Adrenal gland (tissue), 19 donors: ENCODE measurements at places on chromosomes 1 and 21. TPM values are rescaled to one million over a fixed set of nuclear protein-coding genes. Genes with fewer than 3 reads are reported as not detected.

GGPS1 gene
- 23.2 TPM for total RNA-seq

OR2L2 gene
- 1.0 TPM for total RNA-seq

IFNAR1 gene
- 48.9 TPM for total RNA-seq

TNNT2 gene
- not detected for total RNA-seq

RNF186 gene
- not detected for total RNA-seq

LENEP gene
- total RNA-seq = not detected

RHD gene
- total RNA-seq = not detected

BECN2 gene
- total RNA-seq = not detected

TCP10L gene
- not detected for total RNA-seq

CYP2J2 gene
- not detected for total RNA-seq

NVL gene
- 13.6 TPM for total RNA-seq

KRTAP10-10 gene
- total RNA-seq = not detected

CAP1 gene
- 247 TPM for total RNA-seq
